ENCODE measurements at places on chromosomes 1 and 21.

GRCh38 chr1:171954361-171954760, 113.1 kb downstream of the DNM3 start:
- no peak for DNase-seq

DNA sequence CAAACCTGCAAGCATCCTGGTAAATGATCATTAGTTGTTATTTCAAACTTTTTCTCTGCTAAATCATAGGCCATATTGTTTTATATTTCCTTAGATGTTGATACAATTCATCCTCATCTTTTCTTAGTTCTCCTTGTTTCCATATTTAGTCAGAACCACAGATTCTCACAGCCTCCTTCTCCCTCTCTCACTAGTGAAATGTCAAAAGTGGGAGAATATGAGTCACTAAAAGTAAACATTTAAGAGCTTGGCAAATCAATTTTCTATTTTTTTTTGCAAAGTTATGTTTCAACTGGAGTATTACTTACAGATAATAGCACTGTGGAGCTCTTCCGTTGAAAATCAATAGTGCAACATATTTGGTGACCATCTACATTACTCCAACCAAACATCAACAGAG, 308.8 kb downstream of the COL11A1 start:
- DNase-seq: no peak

DNA sequence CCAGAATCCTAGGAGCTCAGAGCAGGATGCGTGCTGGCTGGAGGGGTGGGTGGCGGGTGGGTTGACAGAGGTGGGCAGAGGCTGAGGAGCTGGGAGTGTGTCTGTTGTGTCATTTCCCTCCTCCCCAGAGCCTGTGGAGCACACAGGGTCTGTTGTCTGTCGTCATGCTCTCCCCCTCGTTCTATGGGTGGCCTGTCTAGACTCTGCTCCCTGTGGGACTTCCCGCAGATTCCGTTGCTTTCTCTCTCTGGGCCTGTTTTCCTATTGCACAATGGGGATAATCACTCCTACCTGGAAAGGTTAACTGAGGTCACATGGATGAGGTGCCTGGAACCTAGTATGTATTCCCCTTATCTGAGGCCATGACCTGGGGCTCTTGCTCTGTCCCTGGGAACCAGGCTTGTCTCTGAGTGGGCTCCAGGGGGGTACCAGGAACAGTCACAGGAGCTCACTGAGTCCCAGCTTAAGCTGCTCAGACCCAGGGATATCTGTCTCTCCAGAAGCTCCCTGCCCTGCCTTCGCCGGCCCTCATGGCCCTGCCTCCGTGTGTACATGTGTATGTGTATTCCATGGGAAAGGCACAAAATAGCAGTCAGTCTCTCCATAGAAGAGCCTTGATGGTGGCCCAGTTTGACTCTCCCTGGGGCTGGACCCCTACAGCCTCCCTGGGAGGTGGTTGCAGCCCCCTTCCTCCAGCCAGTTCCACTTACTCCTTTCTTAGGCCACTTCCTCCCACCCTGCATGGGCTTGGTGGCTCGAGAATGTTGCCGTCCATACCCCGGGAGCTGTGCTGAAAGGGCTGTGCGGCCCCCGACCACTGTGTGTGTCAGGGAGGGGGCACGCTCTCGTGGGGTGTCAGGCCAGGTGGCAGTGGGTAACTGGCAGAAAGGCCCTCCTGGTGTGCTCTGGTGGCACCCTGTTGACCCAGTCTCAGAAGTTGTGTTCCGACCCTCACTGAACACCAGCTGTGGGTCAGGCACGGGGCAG, 17.9 kb downstream of the PTPRF start:
- DNase-seq: no peak

DNA sequence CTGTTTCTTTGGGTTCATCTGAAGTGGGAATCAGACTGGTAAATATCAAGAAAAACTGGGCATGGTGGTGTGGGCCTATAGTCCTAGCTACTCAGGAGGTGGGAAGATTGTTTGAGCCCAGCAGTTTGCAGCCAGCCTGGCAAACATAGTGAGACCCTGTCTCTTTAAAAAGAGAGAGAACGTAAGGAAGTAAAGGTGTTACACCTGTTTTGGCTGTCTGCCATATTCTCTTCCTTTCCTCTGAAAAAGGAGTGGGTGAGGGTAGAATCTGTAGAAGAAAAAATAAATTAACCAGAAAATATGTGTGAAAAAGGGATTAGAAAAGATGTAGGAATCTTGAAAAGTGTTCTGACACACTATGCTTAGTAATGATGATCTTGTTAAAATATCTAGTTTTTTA, 20.0 kb downstream of the AHCYL1 start:
- no peak for DNase-seq

GRCh38 chr1:160346463-160346862, 3.3 kb downstream of the NCSTN start:
- DNase-seq: no peak

DNA sequence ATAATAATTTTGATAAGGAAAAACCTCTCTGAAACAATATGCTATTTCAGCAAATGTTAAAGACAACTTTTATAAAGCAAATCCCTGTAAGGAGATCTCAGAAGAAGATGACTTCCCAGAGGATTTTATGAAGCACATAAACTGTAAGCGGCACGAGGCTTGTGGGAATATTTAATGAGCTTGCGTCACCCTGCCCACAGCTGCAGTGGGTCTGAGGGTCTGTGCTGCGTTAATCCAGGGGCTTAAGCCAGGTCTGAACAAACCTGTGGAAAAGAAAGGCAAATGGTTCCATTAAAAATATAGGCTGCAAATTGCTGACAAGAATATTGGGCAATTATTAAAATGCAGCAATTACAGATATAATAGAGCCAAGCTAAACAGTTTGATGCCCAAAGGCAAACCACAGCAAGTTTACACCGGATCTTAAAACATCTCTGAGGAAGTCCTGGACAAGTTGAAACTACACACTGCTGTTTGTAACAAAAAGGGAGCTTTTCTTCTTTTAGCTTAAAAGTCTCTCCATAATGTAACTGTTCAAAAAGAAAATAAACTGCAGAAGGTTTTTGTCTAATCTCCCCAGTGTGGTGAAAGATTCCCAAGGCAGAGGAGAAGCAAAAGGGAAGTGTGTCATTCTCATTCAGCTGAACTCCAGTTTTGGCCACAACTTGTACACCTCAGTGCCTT, 21.8 kb downstream of the TGFBR3 start:
- DNase-seq: no peak

- DNase-seq: no peak
Measured at GRCh38 chr1:214635086-214635485, 32.1 kb downstream of the CENPF start.

- DNase-seq: no peak
Measured at GRCh38 chr1:208880433-208881100, 636.4 kb upstream of the PLXNA2 start.

- DNase-seq: no peak
Measured at GRCh38 chr1:226981838-226982237, 41.7 kb downstream of the COQ8A start.

DNA sequence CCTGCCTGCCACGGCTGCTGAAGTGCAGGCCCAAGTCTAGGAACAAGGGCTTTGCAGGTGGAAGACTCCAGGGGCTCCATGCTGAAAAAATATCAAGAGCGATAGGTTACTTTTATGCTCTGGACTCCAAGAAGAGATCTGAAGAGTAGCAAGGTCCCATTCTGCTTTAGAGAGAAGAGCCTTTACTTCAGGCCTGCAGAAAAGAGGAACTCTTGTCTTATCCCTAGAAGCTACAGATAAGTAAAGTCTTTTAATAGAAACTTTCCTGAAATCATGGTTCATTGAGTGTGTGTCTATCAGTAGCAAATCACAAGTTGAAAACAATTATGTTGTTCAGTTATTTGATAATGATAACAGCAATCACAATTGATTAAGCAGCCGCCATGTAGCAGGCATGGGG, 113.3 kb downstream of the TNR start:
- no peak for DNase-seq

- DNase-seq: no peak
Measured at GRCh38 chr1:170630977-170631376, 33.0 kb upstream of the PRRX1 start.

DNA sequence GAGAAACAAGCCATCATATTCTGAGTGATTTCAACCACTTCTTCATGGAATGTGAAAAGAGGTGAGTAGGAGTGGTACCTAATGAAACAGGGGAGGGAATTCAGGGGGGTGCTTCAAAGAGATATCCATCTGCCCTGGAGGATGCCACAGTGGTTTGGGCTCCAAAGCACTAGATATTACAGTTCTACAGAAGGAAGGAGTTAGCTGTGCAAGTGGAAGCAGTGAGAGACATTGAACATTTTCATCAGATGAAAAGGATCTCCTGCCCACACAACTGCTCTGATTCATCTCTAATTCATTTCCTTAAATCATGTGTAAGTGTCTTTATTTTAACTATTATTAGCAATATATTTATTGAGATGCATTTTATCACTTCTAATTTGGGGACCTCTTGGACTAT, 2.8 kb upstream of the RGS5 start:
- DNase-seq: no peak

DNA sequence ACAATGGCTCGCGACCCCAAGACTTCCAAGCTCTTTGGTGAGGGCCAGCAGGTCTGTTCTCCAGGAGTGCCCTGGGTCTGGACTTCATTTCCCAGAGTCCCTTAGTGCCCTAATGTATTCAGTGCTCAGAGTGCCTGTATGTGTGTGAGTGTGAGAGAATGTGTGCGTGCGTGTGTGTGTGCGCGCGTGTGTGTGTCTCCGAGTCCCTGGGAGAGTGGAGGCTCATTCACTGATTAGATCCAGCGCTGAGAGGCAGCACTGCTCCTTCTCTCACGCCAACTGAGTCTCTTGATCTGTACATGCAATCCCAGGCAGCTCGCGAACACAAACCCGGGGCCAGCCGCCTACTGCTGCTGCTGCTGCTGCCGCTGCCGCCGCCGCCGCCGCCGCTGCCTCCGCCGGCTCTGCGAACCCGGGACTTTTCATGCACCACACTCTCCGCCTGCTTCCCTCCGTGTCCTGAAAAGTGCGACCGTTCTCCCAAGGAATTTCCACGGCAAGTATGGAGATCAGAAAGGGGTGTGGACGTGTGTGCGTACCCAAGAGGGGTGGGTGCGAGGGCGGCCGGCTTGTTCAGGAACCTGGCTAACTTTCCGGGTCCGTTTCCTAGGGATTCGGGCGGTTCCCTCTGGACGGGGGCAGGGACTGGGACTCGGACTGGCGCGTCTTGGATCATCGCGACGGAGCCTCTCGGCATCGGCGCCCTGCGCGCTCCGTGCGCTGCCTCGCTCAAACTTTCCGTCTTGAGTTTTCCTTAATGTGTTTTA, at the start of gene RNF220:
RNF220 (plus strand) TSS at position 225 of the 767 bp plus-strand sequence.
- no peak for DNase-seq

GRCh38 chr1:53172426-53173128, 24.0 kb upstream of the CPT2 start:
- no peak for DNase-seq

DNA sequence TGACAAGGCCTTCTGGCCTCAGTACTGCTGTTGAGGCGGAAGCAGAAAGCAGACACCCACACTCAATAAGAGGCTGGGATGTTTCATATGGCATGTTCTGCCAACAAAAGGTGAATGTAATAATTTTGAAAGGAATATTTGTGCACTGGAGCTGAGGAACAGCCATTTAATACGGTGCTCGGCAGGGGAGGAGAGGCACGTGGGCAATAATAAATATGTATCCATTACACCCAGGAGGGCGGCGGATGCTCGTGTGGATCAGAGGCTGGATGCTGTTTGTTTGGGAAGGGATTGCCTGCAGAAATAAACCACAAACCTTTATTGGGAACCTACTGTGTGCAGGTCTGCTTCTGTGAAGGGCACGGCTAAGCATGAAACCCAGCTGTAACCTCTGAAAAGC, 92.0 kb downstream of the VWA5B1 start:
- DNase-seq: no peak

DNA sequence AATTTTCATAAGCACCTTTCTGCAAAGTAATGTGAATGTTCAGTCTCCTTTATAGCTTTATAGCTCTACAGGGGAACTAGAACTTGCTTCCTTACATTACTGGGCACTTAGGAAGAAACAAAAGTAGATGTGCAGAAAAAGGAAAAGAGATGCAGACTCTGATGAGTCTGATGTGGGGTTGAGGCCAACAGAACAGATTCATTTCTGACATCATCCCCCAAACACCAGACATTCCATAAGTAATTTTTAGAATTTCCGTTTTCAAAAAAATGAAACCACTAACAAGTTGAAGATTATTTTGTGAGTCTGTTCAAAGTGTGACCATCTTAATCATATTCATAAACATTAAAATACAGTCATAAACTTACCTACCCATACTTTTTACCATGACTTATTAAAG, 96.0 kb downstream of the NRIP1 start:
- no peak for DNase-seq

DNA sequence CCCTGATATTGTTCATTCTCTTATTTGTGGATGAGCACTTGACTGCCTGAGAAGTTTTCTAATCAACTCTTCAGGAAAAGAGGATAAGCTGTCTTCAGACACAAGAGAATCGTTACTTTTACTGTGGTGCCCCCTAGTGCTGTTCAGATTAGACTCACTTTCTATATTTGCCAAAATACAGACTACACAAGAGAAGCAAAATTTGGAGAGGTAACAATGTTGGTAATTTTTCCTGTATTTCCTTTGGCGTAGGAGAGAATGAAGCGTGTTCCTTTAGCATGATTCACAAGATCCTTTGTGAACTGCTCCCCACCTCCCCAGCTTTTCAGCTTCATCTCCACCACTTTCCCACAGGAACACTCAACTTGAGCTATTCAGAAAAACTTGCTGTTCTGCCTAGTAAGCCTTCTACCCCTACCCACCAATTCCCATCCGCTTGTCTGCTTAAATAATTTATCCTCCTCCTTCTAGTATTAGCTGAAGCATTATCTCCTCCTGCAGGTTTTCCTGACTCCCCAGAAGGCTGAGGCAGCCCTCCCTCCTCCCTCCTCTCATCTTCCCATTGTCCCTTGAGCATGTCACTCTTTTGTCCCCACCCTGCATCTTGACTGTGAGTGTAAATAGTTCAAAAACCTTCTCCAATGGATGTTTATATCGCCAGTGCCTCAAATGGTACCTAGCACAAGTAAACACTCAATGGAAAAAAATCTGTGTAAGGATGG, 4.5 kb downstream of the TNFSF4 start:
- no peak for DNase-seq

- no peak for DNase-seq
Measured at GRCh38 chr1:234768171-234768568, 158.2 kb upstream of the IRF2BP2 start.

DNA sequence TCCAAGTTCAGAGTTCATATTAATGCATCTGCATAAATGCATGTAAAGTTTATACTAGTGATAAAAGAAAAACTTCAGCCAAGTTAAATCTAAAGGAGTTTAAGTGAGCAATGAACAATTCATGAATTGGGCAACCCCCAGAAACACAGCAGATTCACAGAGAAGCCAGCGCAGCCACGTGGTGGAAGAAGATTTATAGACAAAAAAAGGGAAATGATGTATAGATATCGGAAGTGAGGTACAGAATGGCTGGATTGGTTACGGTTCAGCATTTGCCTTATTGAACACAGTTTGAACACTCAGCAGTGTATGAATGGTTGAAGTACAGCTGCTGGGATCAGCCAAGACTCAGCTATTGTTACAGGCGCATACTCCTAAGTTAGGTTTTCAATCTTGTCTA, 5.7 kb downstream of the AK5 start:
- no peak for DNase-seq

- DNase-seq: no peak
Measured at GRCh38 chr1:164671966-164672571, 113.1 kb downstream of the PBX1 start.
